ENCODE measurements at places on chromosomes 5 and 9.

- DNase-seq = no peak
Measured at GRCh38 chr9:19600538-19600937, 188.3 kb downstream of the SLC24A2 start.

- no peak for DNase-seq
Measured at GRCh38 chr9:106769331-106769730, 93.6 kb upstream of the ZNF462 start.

- DNase-seq = no peak
Measured at GRCh38 chr9:89368550-89368949, 50.2 kb downstream of the SECISBP2 start.

DNA sequence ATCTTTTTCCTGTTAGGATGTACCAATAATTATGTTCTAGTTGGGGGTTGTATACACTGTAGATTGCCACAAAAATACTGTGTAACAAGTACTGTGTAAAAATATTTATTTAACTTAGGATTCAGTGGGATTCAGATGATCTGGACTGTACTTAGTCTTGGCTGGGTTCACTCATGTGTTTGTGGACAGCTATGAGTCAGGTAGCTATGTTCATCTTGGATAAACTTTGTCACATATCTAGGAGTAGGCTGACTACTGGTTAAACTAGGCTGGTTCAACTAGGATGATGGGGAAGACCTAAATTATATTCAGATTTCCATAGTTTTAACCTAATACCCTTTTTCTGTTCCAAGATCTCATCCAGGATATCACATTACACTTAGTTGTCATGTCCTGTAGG is 32.1 kb upstream of the TNFSF15 start:
- no peak for DNase-seq

- DNase-seq = no peak
Measured at GRCh38 chr5:1867815-1868143, 14.9 kb downstream of the IRX4 start.

All from AG08396 (cell line).